ENCODE measurements at places on chromosomes 6 and 20.

DNA sequence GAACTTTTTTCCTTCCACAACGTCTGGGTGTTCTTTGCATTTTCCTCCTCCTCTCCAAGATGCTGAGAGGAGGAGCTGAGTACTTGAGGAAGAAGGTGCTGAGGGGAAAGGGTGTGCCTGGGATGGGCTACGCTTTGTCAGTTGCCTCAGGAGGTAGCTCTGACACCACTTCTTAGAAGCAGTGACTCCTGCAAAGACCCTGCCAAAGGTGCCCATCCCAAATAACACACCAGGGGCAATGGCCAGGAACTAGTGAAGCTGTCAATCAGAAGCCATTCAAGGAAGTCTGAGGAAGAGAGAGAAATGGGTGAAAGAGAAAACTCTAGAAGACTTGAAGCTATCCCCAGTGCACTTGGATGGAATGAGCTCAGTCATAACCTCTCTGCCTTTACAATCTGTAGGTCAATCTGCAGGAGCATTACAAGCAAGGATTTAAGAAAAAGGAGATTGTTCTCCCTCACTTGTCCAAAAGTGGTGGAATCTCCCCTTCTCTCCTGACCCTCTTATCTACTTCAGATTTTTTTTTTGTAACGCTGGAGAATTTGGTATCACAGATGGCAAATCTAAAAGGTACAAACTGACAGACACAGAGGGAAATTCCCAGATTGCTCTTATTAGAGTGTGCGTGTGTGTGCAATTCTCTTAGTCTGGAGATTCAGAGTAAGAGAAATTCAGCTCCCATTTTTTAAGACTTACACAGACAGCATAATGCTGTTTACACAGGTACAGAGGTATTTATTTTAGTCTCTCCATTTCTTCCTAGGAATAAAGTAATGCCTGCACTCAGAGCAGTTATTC lies 242.6 kb downstream of the GMPR start:
- no peak for DNase-seq

DNA sequence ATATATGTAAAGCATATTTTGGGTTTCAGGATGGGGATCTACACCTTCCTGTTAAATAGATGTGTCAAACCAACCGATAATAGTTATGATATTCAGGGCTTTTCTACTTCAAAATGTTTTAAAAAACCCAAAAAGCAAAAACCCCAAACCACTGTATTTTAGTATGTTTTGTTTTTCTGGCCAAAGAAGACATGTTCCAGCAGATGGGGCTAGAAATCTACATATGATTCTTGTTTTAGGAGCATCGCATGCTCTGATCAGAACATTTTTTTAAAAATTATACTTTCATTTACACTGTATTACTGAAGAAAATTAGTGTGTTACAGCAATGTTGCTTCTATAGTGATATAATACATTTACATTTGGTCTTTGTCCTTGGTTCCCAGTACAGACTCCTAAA lies 11.0 kb downstream of the RMND1 start:
- no peak for DNase-seq

DNA sequence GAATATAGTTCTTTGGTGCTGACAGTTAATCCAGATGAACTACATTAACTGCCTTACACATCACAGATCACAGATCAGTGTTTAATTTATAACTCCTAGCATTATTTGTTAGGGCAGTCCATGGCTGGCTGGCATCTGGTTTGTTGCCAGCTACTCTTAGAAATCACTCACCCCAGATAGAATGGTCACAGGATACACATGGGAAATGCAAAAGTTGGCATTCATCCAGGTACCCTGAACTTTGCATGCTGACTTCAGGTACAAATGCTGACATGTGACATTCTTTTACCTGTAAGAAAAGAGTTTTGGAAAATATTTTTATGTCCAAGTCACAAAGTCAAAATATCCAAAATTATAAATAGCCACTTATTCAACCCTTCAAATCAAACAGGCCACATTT lies 20.2 kb downstream of the FBXL4 start:
- no peak for DNase-seq

GRCh38 chr6:43630980-43631619 lies 2.0 kb upstream of the GTPBP2 start:
- DNase-seq, result no peak

GRCh38 chr6:23797041-23797440 lies 329.0 kb upstream of the NRSN1 start:
- no peak for DNase-seq

- no peak for DNase-seq
Measured at GRCh38 chr6:22826961-22827360, 257.6 kb downstream of the HDGFL1 start.

Measured in sciatic nerve (tissue), 2 donors.